ENCODE measurements at places on chromosomes 5 and 9.

DNA sequence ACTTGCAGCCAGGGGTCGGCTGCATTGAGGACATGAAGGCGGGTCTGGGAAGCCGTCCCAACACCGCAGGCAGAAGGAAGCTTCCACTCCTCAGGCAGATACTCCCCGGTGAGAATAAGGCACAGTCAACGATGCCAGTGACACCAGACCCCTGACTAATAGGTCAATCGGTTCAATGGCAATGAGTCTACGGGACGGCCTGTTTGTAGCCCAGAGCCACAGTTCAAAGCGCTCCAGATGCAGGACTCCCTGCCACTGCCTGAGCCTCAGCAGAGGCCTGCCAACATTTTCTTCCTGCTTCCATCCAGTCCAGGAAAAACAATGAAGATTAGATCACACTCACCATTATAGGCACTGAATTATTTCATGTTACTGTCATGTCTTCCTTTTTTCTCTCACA lies 84.5 kb upstream of the SIMC1 start:
- DNase-seq: no peak
- no peaks in the 10 kb centered on the region for H3K4me1 ChIP-seq
- H3K27ac ChIP-seq: no peak overlapping the region

- no peak for DNase-seq
- peaks cover 5% of the 10 kb centered on the region for H3K4me1 ChIP-seq
- no peaks in the 10 kb centered on the region for H3K36me3 ChIP-seq
These were observed 114.6 kb upstream of the LRRTM2 start for GRCh38 chr5:138989720-138990119.

DNA sequence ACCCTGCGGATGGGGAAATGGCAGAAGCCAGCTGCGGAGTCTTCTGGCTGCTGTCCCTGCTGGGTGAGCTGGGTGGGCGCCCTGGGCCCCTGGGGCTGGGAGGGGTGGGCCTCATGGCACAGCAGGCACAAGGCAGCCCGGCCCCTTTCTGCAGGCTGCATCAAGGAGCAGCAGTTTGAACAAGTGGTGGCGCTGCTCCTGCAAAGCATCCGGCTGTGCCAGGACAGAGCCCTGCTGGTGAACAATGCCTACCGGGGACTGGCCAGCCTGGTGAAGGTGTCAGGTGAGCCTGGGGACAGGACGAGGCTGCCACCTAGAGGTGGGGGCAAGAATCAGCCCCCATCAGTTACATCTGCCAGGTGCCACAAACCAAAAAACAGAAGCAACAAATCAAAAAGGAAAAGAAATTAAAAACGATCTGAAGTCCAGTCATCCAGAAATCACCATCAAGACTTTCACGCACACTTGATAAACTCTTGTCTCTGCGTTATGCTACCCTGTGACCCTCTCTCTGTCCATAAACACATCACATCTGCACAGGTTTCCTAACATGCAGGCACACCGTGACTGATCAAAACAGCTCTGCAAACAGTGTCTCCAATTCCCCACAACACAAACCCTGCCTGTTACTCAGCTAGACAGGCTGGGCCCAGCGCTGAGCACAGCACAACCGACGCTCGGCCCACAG lies 13.9 kb downstream of the REXO4 start:
- H3K4me1 ChIP-seq: no peaks in the 10 kb centered on the region
- no peak for DNase-seq
- no peak overlapping the region for H3K27ac ChIP-seq
- no peaks in the 10 kb centered on the region for H3K36me3 ChIP-seq
- no peaks in the 10 kb centered on the region for H3K27me3 ChIP-seq
- H3K4me3 ChIP-seq: no peak overlapping the region

DNA sequence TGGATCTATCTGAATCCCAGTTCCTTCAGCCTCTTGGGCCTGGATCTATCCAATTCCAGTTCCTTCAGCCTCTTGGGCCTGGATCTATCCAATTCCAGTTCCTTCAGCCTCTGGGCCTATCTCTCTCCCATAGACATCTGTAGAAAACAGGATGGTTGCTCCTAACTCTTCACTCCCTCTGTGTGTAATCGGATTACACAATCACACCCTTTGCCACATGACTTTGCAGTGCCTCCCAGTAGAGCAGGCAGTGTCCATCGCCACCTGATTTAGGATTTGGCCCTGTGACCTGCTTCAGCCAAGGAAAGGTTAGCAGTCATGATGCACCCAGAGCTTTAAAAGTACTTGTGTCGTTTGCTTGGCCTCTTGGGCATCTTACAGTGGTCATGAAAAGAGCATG lies 56.7 kb downstream of the LHX2 start:
- H3K36me3 ChIP-seq: no peaks in the 10 kb centered on the region
- H3K27me3 ChIP-seq: no peaks in the 10 kb centered on the region
- no peak for DNase-seq
- no peak overlapping the region for H3K27ac ChIP-seq

DNA sequence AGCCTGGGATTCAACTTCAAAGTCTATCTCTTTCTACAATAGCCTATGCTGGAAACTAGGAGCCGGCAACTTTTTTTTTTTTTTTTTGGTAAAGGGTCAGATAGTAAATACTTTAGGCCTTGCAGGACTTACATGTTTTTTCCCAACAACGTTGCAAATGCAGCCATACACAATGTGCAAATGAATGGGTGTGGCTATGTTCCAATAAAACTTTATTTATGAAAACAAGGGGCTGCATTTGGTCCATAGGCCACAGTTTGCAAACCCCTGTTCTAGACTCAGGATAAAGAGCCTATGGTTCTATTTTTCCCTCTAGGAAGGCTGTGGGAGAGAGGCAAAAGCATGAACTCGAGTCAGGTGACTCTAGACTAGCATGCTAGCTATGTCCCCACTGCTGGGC lies 189.1 kb downstream of the GABBR2 start:
- H3K36me3 ChIP-seq: no peaks in the 10 kb centered on the region
- H3K27ac ChIP-seq: no peak overlapping the region
- no peaks in the 10 kb centered on the region for H3K27me3 ChIP-seq
- no peak for DNase-seq

DNA sequence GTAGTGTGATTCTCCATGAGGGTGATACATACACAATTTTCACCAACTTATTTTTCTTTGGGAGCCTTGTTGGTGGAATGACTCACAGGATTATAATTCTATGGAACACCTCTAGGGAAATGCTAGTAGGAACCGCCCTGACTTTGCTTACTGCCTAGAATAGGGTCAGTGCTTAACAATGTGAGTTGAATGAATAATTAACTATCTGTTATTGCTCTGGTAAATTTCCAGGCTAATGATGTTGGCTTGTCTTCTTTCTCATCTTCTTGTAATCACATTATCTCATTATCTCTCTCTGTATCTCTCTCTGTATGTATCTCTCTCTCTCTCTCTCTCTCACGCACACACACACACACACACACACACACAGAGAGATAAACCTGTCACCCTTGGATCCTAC lies 291.1 kb downstream of the TRIM32 start:
- no peaks in the 10 kb centered on the region for H3K27me3 ChIP-seq
- no peaks in the 10 kb centered on the region for H3K4me1 ChIP-seq
- H3K4me3 ChIP-seq: no peak overlapping the region
- no peak for DNase-seq

DNA sequence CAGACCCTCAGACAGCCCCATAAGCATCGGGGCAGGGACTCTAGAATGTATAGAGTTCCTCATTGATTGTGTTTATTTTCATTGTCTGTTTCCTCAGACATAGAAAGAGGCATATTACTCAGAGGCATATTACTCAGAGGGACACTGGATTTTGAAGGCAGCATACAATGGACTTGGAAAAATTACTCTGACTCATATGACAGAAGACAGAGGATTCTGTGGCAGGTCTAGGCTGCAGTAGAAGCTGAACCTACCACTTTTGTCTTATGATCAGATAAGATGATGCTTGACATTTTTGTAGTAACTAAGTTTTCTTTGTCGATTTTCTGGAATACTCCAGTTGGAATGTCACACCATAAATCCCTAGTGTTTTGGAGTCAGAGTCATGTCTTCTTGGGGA lies 105.2 kb downstream of the ST8SIA4 start:
- no peaks in the 10 kb centered on the region for H3K36me3 ChIP-seq
- no peak overlapping the region for H3K27ac ChIP-seq
- H3K27me3 ChIP-seq: no peaks in the 10 kb centered on the region
- no peak for DNase-seq

- DNase-seq: no peak
- no peaks in the 10 kb centered on the region for H3K4me1 ChIP-seq
- H3K27me3 ChIP-seq: no peaks in the 10 kb centered on the region
- H3K27ac ChIP-seq: no peak overlapping the region
These were observed 23.5 kb upstream of the ASS1 start for GRCh38 chr9:130421154-130421801.

GRCh38 chr9:87307848-87308247 lies 189.8 kb upstream of the DAPK1 start:
- no peak overlapping the region for H3K4me3 ChIP-seq
- peaks cover 2% of the 10 kb centered on the region for H3K4me1 ChIP-seq
- DNase-seq: no peak

GRCh38 chr9:137236238-137236935 lies 4.7 kb upstream of the TUBB4B start:
- peak; percentile 95 for DNase-seq
- no peaks in the 10 kb centered on the region for H3K4me1 ChIP-seq
- no peak overlapping the region for H3K27ac ChIP-seq
- H3K4me3 ChIP-seq: no peak overlapping the region
